Epithelial cell of esophagus (primary cell): ENCODE measurements at places on chromosomes 7 and 10.

GRCh38 chr10:72107325-72108003 is 19.1 kb upstream of the SPOCK2 start:
- peak; percentile 81 for DNase-seq

- DNase-seq = no peak
Observed at GRCh38 chr7:155488483-155489127, 30.7 kb downstream of the EN2 start.

GRCh38 chr10:100858261-100858660 is 54.5 kb upstream of the SLF2 start:
- no peak for DNase-seq

- no peak for DNase-seq
Observed at GRCh38 chr10:49253340-49253906, 45.5 kb upstream of the C10orf71 start.

DNA sequence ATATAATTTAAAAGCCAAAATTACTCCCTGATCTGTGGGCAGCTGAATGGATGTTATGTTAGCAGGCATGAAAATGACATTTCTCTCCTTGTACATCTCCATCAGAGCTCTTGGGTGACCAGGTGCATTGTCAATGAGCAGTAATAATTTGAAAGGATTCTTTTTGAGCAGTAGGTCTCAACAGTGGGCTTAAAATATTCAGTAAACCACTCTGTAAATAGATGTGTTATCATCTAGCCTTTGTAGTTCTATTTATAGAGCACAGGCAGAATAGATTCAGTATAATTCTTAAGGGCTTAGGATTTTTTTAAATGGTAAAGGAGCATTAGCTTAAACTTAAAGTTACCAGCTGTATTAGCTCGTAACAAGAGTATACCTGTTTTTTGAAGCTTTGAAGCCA is 52.0 kb downstream of the MRPL32 start:
- no peak for DNase-seq

DNA sequence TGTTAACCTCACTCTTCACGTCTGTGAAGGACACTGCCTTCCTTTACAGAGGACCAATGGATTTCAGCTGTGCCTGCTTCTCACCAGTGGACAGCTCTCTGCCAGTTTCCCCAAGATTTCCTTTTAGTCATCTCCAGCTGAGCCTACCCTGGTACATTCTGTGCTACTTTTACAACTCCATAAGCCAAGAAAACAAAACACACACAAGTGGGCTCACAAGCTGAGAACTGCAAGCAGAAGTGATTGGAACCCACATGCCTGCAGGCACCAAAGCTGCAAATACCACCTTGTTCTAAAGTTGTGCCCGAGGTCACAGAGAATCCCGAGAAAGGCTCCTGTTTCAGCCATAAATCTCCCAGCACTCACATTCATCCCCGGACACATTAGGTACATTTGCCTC is 636.8 kb downstream of the PHTF2 start:
- no peak for DNase-seq
